Stimulated activated CD4-positive, alpha-beta T cell treated with anti-CD3 and anti-CD28 coated beads, TNF-alpha, amount 100 ng/mL, for 4 hours (primary cell): ENCODE measurements at places on chromosomes 2 and 18.

DNA sequence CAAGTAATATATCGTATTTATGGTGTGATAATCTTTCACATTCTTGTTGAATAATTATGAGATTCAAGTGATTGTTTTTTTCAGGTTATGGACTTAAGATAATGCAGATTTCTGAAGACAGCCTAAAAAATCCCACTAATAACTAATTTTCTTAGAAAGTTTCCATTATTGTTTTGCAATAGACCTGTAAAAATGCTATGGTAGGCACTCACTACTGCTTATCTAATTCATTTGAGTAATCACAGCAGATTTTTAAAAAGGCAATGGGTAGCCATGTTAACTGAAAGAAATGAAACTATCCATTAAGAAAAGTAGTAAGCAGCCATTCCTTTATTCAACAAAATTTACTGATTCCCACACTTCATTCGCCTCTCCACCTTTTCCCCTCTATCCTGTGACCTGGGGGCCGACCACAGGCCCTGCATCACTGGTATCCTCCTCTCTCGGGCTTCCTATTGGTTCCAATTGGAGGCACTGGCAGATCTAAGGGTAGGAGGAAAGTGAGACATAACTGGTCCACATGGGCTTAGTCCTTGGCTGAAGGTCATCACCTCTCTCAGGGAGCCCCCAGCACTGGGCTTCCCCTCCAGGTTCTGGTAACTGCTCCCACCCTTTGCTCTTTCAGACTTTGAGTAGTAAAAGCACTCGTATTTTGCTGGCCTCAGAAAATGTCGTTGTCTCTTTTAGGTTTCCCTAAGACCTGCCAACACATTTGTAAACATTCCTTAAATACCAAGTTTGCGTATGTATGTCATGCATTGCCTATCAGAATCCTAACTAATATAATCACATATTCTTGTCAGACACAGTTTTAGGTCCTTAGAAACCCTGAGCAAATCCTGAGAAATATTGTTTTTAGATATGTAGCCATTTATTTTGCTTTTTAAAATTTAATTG, 18.5 kb downstream of the RBMS1 start:
- no peak for DNase-seq

- DNase-seq: no peak
Observed at GRCh38 chr2:1208522-1208921, 204.7 kb upstream of the TPO start.

DNA sequence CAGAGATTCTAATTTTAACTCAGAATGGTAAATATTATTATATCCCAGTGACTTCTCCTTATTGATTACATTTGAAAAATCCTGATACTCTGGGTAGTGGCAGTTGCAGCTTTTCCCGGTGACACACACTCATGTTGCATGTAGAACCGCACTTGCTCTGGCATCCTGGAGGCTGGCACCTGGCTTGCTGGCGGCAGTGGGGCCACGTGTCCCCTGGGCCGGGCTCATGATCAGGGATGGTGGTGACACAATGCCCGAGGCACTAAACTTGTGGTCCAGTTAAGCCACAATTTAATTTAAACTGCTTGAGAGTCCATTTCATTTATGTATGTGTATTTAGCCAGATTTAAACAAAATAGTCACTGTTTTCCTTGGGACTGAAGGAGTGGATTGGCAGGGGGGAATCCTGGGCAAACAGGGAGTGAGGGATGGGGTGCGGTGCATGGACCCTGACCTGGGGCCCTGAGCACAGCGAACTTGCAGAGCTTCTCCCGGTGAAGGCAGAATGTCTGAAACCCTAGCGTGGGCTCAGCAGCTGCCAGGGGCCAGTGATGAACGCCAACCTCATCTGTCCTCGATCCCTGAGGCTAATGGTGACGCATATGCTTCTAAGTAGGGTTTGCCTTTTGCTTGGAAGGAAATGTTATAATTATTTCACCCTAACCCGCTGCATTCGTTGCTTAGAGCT, 50.0 kb downstream of the KCNG2 start:
- DNase-seq: no peak

GRCh38 chr2:118255301-118255700, 167.0 kb downstream of the INSIG2 start:
- DNase-seq: no peak

GRCh38 chr2:190891372-190891771, 10.8 kb downstream of the GLS start:
- DNase-seq: no peak

GRCh38 chr2:240996834-240997140, 1.6 kb upstream of the SNED1 start:
- no peak for DNase-seq

DNA sequence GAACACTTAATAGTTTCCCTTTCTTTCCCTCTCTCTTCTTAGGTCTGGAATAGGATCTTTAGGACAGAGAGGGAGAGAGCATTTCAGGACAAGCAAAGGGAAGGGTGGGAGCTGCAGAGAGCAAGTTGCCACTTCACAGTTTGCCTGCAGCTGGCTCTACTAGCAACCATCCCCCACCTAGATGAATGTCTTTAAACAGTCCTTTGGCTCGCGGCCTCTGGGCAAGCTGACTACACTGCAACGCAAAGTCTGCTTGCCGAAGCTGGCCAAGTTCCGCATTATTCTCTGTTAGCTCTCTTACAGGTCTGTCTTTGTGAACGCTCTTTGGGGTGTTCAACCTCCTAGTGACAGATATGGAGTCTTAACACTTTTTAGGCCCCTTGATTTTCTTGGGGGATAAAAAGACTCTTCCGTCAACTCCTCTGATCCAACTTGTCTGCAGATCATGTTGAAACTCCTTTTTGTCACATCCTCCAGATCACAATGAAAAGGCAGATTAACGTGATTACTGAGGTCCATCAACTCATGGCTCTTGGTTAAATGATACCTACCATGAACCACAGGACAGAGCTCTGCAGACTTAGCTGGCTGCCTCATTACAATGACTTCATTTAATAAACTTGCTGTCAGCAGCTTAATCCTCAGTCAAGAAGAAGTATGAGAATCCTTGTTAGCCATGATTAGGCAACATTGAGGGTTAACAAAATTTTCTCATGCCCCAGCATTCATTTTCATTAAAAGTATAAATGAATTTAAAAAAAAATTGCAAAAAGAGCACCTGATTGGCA, 74.6 kb downstream of the SLC4A3 start:
- DNase-seq: no peak

GRCh38 chr2:42813763-42814162, 21.4 kb upstream of the HAAO start:
- no peak for DNase-seq

DNA sequence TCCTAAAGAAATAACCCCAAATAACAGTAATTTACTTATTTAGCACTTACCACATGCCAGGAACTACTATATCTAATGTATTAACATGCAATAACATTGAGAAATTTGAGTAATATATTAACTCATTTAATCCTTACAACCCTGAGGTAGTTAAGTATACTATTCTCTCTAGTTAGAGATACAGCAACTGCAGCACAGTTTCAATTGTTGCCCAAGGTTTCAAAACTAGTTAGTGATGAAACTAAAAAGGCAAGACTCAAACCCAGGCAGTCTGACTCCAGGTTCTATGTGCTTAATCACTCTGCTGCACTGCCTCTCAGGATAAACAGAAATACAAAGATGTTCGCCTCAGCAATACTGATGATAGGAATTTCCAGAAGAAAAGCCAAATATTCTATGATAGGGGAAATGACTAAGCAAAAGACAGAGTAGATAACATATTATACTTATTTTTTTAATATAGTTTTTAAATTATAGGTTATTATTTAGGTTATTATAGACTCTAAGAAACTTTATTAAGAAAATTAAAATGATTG, 88.0 kb downstream of the SS18 start:
- no peak for DNase-seq

GRCh38 chr2:132638313-132639040, 31.5 kb downstream of the LYPD1 start:
- DNase-seq: no peak

DNA sequence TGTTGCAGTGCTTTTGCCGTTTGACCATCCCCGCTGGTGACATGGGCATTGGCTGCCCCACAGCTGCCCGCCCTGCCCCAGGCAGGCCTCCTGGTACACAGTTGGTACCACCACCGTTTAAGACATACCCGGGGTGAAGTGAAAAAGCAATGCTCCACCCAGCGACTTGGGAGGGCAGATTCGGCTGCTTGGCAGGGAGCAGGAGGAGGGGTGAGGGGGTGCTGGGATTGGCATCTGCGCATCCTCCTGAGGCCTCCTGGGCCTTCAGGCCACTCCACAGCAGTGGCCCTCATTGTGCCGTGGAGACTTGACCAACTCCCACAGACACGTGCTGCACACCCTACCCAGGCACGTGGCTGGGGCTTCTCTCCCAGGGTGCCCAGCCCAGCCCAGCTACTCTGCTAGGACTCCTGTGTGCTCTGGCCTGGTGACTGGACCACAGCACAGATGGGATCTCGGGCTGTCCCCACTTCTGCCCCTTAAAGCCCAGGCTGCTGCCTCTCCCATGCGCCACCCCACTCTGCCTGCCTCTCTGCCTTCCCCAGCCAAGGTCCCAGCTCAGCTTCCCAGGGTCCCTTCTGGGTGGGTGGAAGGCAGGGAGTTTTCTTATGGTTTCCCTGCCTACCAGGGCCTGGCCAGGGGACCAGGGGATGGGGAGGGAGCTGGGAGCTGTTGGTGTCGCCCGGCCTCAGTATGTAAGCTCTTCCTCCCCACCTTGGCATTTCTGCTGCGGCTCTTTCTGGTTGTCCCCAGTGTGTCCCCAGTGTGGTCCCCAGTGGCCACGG, 157.0 kb upstream of the HS6ST1 start:
- no peak for DNase-seq

DNA sequence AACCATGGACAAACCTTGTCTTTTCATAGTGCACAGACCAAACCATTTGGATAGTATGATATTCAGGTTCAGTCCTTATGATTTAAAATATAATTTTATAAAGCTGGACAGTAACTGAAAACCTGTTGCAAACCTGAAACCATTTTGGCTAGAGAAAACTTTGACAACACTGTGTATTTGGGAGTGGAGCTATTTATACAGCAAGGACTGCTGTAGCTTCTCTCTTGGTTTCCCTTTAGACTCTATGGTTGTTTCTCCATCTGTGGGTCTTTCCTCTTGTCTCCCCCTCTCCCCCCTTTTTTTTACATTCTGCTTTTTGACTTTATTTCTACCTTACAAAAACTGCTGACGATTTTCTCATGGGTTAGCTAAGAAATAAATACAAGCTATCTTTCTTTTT, 581.7 kb downstream of the SLC4A3 start:
- no peak for DNase-seq

DNA sequence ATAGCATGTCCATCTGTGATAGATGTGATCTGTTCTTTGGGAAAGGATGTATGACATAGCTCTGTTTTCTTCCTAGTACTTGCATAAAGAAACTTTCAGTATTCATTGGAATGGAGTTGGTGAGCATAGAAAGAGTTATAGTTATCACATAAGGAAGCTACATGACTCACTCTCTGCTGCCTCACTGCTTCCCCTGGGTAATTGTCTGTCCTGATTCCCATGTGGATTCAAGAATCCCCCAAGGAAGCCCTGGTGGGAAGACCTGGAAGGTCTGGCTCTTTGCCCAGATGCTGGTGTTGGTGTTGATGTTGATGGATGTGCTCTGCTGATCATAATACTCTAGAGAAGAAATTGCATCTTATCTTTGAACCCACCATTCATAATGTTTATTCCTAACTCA, 60.6 kb downstream of the PTPN4 start:
- DNase-seq: no peak

GRCh38 chr2:202378001-202378400, 1.9 kb downstream of the BMPR2 start:
- DNase-seq: no peak

- DNase-seq: no peak
Observed at GRCh38 chr2:66270247-66270646, 164.7 kb upstream of the MEIS1 start.

DNA sequence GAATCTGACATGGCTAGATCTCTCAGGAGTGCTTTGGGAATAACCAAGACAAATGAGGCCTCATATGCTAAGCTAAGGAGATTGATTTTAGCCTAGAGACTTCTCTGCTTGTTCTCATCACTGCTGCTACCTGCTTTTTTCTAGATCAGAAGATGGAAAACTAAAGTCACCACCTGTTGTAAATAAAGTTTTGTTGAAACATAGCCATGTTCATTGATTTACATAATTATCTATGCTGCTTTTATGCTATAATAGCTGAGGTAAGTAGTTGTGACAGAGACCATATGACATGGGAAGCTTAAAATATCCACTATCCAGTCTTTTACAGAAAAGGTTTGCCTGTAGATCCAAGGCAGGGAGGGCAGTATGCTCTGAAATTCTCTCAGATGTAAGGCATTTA, 46.1 kb upstream of the CYP26B1 start:
- DNase-seq: no peak
